ENCODE measurements at places on chromosomes 11 and 22.

GRCh38 chr22:42805998-42806830 lies 50.9 kb downstream of the ARFGAP3 start:
- DNase-seq, result no peak

DNA sequence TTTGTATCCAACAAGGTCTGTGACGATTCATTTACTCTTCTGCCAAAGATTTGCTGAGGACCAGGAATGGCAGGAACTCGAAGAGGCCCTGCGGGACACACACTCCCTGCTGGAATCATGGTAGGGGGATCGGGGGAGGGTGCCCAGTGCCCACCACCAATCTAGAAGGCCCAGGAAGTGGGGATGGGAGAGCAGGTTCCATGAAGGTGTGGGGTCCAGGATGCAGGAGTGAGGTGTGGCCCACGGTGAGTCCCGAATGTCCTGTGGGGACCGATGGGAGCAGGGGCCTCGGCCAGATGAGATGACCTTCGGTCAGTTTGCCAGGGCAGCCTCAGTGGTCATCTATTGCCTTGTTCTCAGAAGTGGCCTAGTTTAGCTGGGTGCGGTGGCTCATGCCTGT lies 492.7 kb downstream of the BRD1 start:
- DNase-seq, result no peak

GRCh38 chr11:46342239-46342638 lies 5.0 kb upstream of the DGKZ start:
- no peak for DNase-seq

DNA sequence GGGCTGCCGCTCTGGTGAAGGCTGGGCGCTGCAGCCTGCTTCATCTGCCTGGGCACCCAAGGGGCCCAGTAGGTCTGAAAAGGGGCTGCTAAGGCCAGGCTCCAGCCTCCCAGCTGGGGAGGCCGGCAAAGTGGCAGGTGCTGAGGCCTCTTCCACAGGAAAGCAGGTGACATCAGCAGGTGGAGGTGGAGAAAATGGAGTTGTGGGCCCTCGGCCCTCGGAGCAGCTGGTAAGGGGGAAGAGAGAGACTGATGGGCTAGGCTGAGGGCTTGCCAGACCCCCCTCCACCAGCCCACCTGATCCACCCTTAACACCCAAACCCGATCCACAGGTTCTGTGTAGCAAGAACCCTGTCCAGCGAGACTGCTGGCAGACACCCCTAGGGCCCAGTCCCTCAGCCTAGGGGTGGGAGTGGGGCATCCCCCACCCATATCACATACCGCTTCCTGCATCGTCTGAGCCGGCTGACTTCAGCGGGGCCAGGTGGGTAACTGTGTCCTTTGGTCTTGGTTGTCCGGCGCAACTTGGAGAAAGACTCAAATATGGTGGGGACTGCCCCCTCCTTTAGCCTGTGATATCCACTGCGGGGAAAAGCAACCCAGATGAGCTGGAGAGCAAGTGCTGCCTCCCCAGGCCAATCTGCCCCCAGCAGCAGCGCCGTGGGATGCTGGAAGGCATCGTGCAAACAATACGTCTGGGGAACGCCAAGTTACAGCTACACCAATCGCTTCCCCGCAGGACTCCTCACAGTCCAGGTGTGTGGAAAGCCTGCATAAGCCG lies 1.5 kb downstream of the THAP7 start:
- no peak for DNase-seq

DNA sequence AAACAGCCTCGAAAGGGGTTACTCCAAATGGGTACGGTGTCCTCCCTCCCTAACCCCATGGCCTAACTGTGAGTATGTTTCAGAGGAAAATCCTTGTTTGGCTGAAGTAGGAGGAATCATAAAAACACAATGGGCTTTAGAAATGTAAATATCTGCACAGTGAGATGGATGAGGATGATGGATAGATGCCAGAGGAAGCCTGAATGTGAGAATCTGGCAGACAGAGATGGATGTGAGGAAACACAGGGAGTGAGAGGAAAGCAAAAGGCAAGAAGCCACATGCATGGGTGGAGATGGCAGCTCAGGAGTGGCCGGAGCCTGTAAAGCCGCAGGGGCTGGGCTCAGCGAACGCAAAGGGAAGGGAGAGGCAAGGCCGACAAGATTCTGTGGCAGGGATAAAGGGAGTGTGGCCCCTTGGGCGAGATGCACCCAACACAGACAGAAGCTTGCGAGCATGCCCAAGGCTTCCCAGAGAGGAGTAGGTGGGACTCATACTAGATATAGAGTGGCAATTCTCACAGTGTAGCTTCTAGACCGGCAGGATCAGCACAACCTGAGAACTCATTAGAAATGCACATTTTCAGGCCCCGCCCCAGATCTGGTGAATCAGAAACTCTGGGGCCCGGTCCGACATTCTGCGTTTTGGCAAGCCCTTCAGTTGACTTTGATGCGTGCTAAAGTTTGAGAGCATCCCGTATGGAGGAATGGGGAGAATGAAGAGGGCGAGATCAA lies 237.3 kb upstream of the CADM1 start:
- no peak for DNase-seq

GRCh38 chr22:24489011-24489410 lies 6.1 kb upstream of the UPB1 start:
- no peak for DNase-seq

DNA sequence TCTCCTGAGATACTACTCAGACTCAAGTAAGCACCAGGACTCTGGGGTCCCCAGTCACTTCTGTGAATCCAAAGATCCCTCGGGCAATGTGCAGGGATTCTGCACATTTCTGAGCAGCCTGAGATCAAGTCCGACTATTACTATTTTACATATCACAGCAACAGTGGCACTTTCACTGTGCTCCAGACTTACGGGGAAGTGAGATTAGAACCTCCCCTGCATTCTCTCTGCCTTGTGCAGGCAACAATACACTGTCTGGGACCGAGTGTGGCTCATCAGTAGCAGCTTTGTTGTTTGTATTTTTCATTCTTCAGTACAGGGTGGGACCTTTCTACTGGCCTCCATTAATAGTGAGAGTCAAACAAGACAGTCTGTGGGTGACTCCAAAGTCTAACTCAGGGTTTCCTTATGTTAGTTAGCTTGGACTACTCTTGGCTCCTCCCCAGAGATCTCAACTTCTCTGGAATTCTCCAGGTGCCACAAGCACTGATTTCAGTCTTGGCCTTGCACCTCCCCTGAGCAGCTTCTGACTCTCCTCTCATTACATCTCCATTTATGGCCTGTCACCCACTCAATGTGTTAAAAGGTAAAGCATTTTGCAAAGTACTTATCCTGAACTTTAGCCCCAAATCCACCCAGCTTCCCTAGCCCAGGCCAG lies 76.2 kb upstream of the TOP3B start:
- no peak for DNase-seq

DNA sequence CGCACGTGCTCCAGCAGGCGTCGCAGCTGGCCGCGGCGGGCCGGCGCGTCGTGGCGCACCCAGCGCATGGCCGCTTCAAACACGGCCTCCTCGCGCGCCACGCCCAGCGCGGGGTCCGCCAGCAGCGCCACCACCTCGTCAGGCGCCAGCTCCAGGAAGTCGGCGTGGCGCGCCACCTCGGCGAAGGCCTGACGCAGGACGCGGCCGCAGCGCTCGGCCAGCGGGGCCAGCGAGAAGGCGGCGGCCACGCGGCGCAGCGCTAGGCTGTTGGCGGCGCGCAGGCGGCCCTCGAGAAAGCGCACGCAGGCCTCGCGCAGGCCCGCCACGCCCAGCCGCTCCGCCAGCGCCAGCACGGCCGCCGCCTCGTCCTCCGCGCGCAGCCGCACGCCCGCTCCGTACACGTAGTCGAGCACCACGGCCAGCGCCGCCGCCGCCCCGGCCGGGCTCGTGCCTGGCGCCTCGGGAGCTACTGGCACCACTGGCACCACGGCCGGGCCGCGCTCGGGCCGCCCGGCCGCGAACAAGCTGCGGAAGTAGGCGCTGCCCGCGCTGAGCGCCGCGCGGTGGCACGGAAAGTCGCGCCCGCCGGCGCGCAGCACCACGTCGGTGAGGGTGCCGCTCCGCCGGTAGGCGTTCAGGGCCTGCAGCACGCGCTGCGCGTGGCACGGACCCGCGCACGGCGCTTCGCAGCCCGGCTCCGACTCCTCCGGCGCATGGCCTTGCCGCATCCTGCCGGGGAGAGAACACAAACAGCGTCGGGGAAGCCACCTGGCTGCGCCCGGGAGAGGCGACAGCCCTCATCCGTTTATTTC lies 2.9 kb downstream of the KLHL35 start:
- peak; percentile 62 for DNase-seq

GRCh38 chr11:47924184-47924691 lies 56.1 kb upstream of the PTPRJ start:
- no peak for DNase-seq

GRCh38 chr11:17498058-17498457 lies 21.4 kb upstream of the ABCC8 start:
- DNase-seq, result no peak

- DNase-seq, result no peak
Observed at GRCh38 chr11:15490535-15490934, 375.8 kb downstream of the INSC start.

DNA sequence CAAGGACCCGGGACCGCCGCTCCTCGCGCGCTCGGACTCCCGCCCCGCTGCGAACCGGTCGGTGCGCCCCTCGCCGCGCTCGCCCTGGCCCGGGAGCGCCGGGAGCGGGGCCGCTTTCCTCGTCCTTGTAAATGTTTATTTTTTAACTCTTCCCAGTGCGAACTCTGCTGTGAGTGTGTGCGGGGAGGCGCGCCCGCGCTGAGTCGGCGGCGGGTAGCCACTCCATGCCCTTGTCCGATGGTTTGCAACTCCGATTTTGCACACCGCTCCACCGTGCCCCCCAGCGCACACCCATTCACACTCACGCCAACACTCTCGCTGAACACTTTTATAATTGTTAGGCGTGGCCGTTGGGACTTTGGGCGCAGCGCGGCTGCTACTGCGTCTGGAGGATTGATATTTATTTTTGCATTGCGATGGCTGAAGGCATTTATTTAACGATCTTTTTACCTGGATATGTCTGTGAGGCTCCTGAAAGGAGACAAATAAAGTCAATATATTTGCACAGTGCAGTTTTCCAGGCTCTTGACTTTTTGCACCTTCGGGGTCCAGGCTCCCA lies 1.0 kb downstream of the C11orf96 start:
- DNase-seq, result no peak

- DNase-seq, result no peak
Observed at GRCh38 chr22:47552541-47553205, 790.2 kb downstream of the TBC1D22A start.

- DNase-seq, result no peak
Observed at GRCh38 chr22:41834005-41834944, 1.4 kb downstream of the SREBF2 start.

DNA sequence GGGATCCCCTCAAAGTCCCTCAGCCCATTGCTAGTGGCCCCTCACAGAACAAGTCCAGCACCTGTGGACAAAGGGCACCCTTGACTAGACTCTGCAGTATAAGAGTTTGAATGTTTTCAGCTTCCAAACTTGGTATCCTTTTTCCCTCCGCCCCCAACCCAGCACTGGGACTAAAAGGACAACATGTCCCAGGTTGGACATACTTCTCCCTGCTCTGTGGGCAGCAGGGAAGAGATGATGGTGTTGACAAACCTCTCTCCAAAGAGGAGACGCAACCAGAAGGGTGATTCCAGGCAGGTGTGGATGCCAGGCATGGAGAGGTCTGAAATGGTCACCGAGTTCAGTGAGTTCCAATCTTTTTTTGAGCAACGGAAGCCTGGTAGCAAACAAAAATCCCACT lies 4.5 kb upstream of the MYOD1 start:
- no peak for DNase-seq

DNA sequence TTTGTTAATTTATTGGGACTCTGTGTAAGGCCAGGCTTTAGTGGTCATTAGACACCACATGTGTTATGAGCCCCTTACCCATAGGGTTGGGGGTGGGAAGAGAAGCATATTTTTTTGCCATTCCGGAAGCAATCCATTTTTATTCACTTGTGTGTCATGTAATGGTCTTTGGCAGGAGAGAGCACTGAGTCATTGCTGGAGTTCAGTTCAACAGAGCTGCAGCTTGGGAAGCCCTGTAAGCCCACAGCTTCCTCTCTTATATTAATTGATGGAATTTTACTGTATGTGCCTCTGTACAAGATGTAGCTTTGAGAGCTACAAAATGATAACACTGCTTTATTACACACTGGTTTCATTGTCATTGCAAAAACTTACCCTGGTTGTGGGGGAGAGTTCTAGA lies 177.3 kb upstream of the SORL1-AS1 start:
- DNase-seq, result no peak

- no peak for DNase-seq
Observed at GRCh38 chr11:119571311-119571710, 148.3 kb upstream of the THY1 start.

DNA sequence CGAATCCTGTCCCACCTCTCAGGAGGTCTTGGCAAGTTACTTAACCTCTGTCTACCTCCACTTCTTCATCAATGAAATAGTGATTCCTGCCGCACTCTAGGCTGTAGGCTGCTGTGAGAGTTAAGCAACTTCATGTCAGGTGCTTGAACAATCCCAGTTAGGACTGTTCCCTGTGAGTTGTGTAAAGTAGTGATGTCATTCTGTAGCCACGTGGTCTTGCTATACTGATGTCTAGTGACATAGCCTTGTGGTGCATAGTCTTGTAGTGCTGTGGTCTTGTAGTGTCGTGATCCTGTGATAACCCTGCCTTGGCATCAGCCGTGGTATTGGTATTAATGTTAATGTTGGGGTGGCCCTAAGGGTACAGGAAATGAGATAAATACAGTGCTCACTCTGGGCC lies 30.3 kb upstream of the PRR5 start:
- no peak for DNase-seq

DNA sequence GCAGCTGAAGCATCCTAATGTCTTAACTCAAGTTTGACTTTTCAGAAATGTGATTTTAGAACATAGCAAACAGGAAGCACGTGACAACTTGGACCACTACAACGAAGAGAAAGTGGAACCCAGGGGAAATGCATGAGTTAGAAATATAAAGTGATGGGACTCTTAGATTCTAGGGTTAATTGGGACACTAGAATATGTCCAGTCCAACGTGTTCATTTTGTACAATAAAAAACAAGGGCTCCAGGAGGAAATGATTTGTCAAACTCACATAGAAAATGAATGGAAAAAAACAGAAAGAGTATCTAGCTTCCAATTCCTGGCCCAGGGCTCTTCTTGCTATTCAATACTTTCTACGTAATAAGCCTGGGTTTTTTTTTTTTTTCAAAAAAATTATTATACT lies 30.7 kb downstream of the TIMP3 start:
- no peak for DNase-seq

GRCh38 chr22:18087350-18087855 lies 9.6 kb downstream of the PEX26 start:
- no peak for DNase-seq

- no peak for DNase-seq
Observed at GRCh38 chr11:130580372-130580771, 131.9 kb downstream of the ADAMTS15 start.

GRCh38 chr11:56905936-56906335 lies 82.8 kb upstream of the OR5AK2 start:
- DNase-seq, result no peak

- no peak for DNase-seq
Observed at GRCh38 chr11:92663539-92663938, 305.9 kb upstream of the MTNR1B start.
